ENCODE measurements at places on chromosomes 16 and 17. TPM values are rescaled to one million over a fixed set of nuclear protein-coding genes. Genes with fewer than 3 reads are reported as not detected.

IGF2BP1 gene
- total RNA-seq: 114 TPM

TXNDC17 gene
- total RNA-seq: 62.0 TPM

MON1B gene
- 10.4 TPM for total RNA-seq

RHBDF1 gene
- total RNA-seq: 24.1 TPM

KRTAP4-6 gene
- not detected for total RNA-seq

HIGD1B gene
- total RNA-seq: not detected

SECTM1 gene
- 0.36 TPM for total RNA-seq

OTOP3 gene
- not detected for total RNA-seq

CHST6 gene
- total RNA-seq: not detected
